ENCODE measurements at places on chromosomes 7 and 10.

DNA sequence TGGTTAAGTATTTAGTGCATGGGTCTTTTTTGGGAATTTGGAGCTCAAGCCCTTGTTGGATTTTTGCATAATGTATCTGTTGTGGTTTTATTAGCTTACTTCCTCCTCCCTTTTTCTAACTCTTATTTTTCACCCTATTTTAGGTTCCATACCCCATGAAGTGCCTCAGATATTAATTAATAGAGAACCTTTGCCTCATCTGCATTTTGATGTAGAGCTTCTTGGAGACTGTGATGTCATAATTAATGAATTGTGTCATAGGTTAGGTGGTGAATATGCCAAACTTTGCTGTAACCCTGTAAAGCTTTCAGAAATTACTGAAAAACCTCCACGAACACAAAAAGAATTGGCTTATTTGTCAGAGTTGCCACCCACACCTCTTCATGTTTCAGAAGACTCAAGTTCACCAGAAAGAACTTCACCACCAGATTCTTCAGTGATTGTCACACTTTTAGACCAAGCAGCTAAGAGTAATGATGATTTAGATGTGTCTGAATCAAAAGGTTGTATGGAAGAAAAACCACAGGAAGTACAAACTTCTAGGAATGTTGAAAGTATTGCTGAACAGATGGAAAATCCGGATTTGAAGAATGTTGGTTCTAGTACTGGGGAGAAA lies 28.0 kb downstream of the SIRT1 start:
- DNase-seq = no peak

- DNase-seq = no peak
These were observed 30.2 kb upstream of the AQP1 start for GRCh38 chr7:30881448-30881847.

DNA sequence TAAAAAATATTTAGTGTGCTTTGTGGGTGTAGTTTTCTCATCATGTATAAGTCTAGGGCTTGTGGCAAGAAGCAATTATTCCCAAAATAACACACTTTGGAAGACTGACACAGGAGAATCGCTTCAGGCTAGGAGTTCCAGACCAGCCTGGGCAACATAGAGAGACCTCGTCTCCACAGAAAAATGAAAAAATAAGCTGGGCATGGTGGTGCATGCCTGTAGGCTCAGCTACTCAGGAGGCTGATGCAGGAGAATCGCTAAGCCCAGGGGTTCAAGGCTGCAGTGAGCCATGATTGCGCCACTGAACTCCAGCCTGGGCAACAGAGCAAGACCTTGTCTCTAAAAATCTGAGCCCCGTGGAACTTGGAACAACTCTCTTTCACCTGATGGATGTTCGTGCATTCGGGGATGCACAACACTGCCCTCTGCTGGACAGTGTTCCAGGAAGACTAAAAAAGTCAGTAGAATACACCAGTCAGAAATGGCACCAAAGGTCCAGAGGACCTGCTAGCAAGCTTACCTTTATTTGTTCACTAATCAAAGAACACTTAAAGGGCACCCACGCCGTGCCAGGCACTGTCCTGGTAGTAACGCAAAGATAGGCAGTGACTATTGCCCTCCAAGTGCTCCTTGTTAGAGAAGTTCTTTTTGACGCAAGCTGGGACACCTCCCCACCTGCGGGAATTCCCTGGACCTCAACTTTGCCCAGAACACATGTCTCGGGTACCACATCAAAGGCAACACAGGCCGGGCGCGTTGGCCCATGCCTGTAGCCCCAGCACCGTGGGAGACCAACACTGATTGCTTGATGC lies 81.9 kb upstream of the CALN1 start:
- DNase-seq = peak; percentile 37

DNA sequence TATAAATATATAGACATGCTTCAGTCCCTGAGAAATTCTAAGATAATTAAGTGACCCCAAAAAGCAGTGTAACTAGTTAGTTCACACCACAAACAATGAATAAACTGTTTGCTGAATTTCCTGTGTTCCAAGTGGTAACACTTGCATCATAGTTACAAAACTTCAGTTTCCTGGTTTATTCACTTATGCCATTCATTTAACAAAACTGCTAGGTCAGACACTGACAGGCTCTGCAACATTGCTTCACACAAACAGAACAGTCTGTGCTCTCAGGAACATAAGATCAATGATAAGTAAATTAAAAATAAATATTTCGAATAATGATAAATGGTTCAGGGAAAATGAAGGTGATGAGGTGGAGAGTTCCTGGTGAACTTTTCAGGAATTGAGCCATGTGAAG lies 133.3 kb upstream of the NAMPT start:
- no peak for DNase-seq

GRCh38 chr10:122911889-122912484 lies 1.6 kb downstream of the FAM24A start:
- peak; percentile 33 for DNase-seq

- DNase-seq = no peak
These were observed 5.6 kb upstream of the ASB4 start for GRCh38 chr7:95479992-95480624.

- DNase-seq = no peak
These were observed 596.8 kb downstream of the PTPRN2 start for GRCh38 chr7:157990881-157991250.

DNA sequence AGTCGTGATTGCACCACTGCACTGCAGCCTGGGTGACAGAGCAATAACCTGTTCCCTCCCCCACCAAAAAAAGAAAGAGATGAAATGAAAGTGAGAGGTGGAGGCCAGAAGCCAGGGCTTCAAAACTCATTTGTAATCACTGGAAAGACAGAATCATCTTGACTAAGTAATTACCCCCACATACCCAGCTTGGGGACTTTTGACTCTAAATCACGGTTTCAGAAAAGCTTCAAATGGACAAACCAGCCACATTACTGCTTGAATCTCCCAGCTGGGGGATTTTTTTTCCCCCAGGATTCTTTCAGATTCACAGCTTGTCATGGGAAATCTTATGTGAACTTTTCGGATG lies 361.0 kb downstream of the FRMD4A start:
- DNase-seq = no peak
